GM12865 (cell line): ENCODE measurements at places on chromosomes 2 and 18.

GRCh38 chr2:230723363-230723762 lies 10.7 kb downstream of the CAB39 start:
- DNase-seq = no peak

DNA sequence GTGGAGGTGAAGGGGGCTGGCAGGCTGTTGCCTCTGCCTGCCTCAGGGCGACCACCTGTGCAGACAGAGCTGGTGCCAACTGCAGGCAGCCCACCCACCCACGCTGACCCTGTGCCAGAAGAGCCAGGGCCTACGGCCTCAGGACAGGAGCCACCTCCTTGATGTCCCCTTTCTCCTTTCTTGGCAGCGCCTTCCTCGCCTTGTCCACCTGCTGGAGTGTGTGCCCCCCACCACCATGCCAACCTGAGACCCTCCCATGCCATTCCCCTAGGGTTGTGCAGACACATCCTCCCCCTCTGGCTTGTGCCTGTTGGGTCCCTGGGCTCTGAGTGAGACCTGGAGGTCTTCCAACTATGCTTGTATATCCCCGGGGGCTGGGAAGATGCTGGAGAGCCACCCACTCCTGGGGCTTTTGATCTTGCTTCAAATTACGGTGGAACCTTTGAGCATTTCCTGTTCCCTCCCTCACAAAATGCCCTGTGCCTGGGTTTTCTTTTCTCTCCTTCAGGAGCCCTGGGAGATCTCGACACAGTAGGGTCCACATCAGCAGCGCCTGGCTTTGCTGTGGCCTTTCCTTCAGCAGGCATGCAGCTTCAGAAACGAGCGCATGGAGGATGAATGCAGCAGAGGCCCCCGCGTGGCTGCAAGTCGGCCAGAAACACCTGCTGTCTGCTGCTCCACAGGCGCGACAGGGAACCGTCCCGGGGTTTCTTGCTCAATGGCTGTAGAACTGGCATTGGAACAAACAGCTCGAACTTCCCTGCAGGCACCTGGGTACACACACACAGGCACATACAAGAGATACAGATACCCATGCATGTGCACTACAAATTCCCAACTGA lies 65.9 kb upstream of the SH3RF3 start:
- DNase-seq = no peak

DNA sequence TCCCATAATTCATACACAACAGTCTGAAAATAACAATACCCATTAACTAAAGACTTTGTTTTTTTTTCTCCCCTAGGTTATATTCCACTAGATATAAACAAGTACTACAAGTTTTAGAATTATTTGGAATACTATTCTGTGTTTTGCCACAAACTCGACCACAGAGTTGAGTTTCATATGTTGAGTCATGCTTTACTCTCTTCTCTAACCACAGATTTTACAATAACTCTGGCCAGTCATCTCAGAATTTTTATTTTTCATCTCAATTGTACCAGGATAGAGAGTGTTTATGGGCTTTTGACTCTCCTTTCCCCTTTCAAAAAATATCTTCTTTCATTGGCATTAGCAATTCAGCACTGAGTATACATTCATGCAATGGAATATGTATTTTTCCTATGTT lies 348.7 kb upstream of the GALNT5 start:
- DNase-seq = peak; percentile 21

- DNase-seq = no peak
Measured at GRCh38 chr2:75063906-75064305, 105.5 kb downstream of the POLE4 start.

DNA sequence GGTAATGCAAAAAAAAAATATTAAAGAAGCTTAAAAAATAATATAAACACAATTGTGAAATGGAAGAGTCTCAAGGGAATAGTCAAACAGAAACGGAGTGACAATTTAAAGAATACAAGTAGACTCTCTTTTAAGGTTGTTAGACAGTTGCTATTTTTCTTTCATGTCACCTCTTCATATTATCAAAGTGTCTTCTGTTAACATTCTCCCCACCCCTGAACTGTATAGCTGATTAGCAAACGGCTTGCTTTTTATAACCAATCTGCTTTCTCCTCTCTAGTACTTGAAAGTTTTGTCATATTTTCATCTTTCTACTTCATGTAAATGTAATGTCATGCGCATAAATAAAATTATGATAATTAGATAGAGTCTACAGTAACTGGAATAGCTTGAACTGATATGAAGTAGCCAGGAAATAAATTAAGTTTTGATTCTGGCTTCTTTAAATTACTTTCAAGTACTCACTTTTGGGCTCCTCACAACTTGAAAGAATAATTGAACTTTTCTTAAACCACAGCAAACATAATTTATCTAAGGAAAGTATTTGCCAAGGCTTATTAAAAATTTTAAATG lies 37.0 kb downstream of the BARD1 start:
- no peak for DNase-seq

DNA sequence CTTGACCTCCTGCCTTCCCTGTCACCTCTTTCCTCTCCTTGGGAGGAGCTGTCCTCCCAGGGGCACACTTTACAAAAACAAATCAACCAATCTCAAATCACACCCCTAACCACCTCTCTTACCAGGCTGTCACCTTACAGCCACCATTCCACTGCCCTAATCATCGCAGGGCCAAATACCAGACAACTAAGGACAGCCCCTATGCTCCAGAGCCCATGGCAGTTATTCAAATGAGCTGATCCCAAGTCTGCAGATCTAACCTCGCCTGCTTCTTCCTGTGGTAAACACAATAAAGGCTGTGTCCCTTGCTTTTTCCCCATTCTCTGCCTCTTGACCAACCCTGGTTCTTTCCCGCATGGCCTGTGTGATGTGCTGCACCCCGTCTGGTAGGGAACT lies 154.2 kb upstream of the CNTNAP5 start:
- DNase-seq = no peak

GRCh38 chr18:22032392-22032961 lies 136.9 kb upstream of the GATA6 start:
- DNase-seq = peak; percentile 29

GRCh38 chr2:111219734-111220505 lies 99.2 kb downstream of the BCL2L11 start:
- DNase-seq = no peak

DNA sequence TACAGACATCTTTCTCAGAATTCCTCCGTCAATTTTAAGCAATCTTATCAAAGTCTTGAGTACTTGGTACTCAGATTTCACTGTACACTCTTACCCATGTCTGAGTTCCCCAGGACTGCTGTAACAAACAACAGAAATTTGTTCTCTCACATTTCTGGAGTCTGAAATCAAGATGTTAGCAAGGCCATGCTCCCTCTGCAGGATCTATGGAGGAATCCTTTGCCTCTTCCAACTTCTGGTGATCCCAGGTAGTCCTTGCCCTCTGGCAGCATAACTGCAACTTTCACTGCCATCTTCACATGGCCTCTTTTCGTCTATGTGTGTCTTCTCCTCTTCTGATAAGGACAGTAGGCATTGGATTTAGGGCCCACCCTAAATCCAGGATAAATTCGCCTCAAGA lies 17.1 kb upstream of the CACNB4 start:
- no peak for DNase-seq

GRCh38 chr18:37385846-37386778 lies 179.5 kb downstream of the CELF4 start:
- peak; percentile 51 for DNase-seq

- DNase-seq = peak; percentile 13
Measured at GRCh38 chr2:127277028-127277427, 16.9 kb downstream of the ERCC3 start.

DNA sequence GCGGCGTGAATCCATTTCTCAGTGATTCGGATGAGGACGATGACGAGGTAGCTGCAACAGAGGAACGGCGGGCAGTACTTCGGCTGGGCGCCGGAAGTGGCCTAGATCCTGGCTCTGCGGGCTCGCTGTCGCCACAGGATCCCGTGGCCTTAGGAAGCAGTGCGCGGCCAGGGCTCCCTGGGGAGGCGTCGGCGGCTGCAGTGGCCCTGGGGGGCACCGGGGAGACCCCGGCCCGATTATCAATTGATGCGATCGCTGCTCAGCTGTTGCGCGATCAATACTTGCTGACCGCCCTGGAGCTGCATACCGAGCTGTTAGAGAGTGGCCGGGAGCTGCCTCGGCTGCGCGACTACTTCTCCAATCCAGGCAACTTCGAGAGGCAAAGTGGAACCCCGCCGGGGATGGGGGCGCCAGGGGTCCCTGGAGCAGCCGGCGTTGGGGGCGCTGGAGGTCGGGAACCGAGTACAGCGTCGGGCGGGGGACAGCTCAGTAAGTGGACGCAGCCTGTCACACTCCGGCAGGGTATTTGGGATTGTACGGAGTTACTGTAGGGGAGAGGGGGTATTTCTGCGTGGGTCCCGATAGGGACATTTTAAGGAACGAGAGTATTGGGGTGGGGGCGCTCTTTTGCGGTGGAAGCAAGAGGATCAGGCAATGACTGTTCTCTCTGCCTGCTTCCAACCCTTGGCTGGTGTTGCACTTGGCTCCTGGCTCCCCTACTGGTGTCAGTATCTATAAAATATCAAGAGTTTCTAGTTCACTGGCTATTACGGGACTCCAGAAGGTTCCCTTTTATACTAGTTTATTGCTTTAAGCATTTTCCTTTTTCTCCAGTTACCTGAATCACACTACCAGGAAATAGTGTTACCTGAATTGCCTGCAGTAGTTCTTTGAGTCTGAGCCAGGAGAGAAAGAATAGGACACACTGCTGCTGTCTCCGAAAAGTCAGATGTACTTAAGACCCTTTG lies 772 bp downstream of the RELCH start:
- DNase-seq = peak; percentile 37

- no peak for DNase-seq
Measured at GRCh38 chr2:45102141-45102540, 92.9 kb upstream of the SIX2 start.

DNA sequence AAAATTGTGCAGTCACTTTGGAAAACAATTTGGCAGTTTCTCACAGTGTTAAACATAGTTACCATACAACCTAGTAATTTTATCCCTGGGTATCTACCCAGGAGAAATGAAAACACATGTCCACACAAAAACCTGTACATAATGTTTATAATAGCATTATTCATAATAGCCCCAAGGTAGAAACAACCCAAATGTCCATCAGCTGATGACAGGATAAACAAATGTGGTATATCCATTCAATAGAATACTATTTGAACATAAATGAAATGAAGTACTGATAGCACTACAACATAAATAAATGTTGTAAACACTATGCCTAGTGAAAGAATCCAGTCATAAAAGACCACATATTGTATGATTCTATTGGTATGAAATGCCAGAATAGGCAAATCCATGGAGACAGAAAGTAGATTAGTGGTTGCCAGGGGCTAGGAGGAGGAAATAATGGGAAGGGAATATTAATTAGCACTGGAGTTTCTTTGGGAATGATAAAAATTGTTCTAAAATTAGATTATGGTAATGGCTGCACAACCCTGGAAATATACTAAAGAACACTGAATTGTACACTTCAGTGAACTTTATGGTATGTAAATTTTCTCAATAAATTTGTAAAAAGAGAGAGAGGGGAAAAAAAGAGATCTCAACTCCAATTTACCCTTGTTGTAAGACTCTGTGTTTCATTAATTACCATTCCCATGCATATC lies 20.8 kb upstream of the VIT start:
- DNase-seq = no peak

- DNase-seq = peak; percentile 2
Measured at GRCh38 chr2:117702098-117702497, 112.4 kb upstream of the DDX18 start.

- DNase-seq = no peak
Measured at GRCh38 chr18:5542515-5543035, 1.2 kb downstream of the EPB41L3 start.

DNA sequence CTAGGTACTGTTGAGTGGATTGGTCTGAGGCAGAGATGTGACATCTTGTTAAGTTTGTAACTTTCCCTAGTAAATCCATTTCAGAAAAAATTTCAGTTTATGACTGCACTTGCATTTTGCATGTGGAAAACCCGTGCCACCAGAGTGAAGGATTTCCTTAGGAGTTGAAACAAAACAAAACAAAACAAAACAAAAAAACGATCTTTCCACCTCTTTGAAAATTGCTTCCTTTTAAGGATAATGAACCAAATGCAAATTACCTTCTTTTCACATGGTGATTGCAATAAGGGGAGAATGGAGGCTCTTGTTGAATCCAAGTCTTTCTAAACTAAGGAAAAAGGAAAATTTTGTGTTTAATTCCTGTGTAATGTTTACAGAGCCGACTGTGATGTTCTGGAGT lies 43.2 kb downstream of the PHLPP1 start:
- DNase-seq = no peak

DNA sequence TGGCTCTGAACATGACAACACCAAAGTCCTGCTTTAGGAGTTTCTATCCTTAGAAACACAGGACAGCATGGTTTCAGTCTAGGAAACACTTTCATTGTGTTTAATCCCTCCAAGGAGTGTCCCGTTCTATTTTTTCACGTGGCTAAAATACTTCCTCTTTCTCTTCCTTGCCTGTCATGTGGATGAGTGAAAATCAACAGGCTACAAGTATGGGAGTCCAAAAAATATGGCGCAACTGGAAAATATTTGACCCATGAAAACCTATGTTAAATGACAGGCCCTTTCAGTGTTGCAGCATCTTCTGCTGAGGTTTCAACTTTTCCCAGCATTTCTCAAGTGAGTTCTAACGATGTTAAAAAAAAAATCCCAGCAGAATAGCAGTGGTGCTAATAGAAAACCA lies 146.3 kb downstream of the LAMA3 start:
- no peak for DNase-seq

GRCh38 chr2:239602290-239603282 lies 201.8 kb upstream of the HDAC4 start:
- no peak for DNase-seq

DNA sequence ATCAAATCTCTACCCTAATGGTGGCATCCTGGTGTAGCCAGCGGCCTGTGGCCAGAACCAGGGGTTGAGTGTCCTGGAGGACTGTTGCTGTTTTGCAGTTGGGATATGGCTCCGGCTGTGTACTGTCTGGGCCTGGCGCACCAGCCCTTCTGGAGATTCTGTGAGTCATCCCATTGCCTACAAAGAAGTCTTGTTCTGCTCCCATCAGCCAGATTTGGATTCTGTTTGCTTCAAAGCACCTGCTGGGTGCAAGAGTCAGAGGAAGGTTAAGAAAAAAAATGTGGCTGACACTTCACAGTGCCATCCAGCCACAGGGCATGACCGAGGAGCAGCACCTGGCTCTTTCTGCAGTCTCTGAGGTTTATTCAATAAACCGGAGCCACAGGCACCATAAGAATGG lies 41.0 kb upstream of the ASAP2 start:
- no peak for DNase-seq

- DNase-seq = no peak
Measured at GRCh38 chr18:45320724-45321123, 294.6 kb upstream of the SLC14A2 start.

DNA sequence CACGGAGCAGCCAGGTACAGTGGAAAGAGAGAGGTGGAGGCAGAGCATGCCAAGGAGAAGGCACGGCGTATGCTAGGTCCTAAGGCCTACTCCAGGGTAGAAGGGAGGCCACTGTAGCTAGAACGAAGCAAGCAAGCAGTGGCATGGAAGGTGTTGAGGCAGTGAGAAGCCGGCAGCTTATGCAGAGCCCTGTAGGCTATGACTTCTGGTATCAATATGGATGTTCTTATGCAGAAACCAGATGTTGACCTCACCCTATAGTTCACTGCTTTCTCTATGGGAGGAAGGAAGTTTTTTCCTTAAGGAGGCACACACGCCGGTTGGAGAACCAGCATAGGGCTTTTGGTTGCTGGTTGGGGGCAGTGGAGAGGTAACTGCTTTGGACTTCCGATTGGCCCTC lies 6.1 kb downstream of the MGAT5 start:
- no peak for DNase-seq
